ENCODE measurements at places on chromosomes 5 and 9.

- DNase-seq: no peak
Observed at GRCh38 chr5:113043491-113043931, 66.9 kb downstream of the DCP2 start.

GRCh38 chr9:95273369-95274022 lies 44.0 kb downstream of the FANCC start:
- DNase-seq: no peak

DNA sequence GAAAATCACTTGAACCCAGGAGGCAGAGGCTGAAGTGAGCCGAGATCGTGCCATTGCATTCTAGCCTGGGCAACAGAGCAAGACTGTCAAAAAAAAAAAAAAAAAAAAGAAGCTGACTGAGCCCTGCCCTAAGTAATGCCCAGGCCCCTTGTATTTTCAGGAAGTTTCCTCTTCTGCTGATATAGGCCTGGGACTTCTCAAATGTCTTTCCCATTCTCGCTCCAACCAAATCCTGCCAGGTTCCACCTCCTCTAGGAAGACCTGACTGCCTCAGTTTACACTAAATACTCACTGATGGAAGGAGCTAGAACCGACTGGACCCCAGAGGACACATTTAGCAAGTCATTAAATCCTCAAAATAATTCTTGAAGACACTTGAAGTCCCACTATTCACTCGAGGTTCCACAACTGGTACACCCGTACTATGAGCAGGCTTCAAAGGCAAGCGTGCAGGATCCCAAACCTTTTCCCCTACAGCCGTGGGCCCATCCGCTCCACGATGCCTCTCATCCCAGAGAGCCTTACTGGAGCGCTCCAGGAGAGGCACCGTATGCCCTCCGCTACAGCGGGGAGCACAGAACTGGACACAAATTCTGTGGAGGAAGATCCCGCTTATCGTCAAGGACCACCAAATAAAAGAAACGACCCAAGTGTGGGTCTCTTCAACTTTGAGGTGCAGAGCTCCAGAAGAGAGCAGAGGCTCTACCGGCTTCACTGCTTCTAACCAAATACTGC lies 676 bp downstream of the NOL6 start:
- DNase-seq: no peak

- DNase-seq: no peak
Observed at GRCh38 chr9:97388721-97389238, 23.1 kb upstream of the TDRD7 start.

GRCh38 chr5:78809444-78809843 lies 160.9 kb upstream of the LHFPL2 start:
- no peak for DNase-seq

GRCh38 chr9:85730916-85731630 lies 10.7 kb downstream of the AGTPBP1 start:
- no peak for DNase-seq

DNA sequence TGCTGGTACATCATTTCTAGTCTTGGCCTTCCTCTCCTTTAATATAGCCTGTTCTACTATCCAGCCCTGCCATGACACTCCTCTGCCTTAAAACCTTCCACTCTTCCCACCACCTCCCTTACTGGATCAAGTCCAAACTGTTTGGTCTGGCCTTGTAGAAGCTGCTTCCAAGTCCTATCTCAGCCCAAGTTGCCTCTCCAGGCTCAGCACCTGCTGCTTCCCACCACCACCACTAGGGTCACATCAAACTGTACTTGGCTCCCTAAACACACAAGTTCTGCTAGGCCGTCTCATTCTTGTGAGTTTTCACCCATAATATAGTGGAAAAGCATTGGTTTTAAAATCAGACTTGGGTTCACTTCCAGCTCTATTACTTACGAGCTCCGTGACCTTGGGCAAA lies 1.4 kb downstream of the NDUFA8 start:
- peak; percentile 14 for DNase-seq

DNA sequence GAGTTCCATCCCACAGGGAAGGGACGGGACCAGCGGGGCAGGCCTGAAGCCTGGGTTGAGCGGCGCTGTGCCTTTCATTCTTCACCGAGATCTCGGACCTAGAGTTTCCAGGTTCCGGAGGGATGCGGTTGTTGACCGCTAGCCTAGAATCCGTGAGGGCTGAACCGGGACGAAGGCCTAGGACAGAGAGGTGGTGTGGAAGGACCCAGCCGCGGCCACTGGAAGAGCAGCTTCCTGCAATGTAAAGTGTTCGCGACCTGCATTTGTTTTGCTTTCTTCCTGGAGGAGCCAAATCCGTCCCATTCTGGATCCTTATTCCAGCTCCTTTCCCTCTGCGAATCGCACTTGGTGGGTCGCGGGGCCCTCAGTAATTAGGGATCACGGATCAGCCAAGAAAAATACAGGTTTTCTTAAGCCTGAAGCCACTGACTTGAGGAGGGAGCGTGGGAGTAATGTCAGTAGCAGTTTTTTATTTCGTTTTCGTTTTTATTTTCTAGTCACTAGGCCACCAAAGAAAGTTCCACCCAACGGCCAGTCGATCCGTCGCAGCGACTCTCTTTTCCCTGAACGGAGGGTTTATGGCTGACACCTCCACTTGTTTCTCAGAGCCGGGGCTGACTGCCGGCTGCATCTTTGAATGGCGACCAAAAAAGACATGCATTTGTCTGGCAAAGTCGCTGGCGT lies 48.6 kb downstream of the ANXA2R start:
- no peak for DNase-seq

DNA sequence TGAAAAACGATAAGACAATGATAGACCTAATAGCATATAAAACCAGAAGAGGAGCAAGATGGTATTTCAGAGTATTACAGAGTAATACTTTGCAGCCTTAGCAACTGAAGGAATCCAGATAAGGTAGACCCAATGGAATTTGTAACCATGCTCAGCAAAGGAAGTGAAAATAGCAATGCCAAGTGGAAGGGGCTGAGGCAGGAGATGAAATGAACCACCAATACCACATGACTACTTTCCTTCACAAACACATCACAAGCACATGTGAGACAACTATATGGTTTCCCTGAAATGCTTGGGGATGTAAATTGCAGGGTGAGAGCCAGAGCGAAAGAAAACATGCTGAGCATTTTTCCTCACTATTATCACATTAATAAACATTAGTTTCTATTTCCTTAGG lies 79.8 kb upstream of the MELK start:
- DNase-seq: peak; percentile 53
